ENCODE measurements at places on chromosomes 2 and 18.

DNA sequence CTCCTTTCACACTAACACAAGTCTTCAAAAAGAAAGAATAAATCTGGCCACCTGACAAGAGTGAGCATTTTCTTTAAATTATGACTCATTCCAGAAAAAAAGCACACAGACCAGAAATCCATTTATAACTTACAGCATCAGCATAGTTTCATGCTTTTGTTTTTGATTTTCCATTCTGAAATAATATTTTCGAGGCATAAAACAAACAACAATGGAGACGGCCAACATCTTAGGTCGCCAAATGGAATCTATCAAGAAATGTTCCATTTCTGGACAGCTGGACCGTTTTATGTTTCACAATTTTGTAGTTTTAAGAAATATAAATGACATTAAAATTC, 165.4 kb upstream of the ZFP36L2 start:
- DNase-seq = no peak

DNA sequence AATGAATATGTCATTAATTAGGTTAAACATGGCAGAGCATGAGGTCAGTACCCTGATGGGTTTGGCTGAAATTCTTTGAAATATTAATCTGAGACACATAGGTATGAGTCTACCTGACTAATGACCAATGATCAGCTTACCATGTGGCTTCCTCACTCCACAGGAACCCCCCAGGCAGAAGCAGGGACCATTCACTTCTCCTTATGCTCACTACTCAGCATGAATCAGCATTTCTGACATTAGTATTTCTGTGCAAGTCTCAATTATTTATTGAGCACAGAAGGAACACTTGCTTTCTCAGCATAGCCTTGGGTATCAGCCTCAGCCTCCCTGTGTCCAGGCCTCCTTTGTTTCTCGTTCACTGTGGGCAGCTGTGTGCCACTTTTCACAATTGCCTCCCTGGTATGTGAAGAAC, 9.3 kb upstream of the KCNE4 start:
- no peak for DNase-seq

- no peak for DNase-seq
Observed at GRCh38 chr2:164091673-164092072, 355.9 kb upstream of the FIGN start.

- DNase-seq = peak; percentile 25
Observed at GRCh38 chr2:241950413-241951315, 81.1 kb downstream of the RTP5 start.

DNA sequence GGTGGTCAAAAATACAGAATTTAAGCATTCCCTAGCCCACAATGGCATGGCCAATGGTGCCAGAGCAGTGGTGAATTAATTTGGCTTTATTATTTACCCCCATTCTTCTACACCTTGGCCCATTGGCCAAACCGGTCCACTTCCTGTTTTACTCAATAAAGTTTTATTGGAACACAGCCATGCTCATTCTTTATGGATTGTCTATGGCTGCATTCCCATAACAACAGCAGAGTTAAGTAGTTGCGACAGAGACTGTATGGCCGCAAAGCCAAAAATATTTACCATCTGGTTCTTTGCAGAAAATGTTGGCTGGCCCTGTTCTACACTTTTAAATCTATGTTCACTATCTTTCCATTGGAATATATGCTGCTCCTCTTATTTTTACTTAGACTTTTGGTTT, 130.3 kb upstream of the CCDC68 start:
- DNase-seq = no peak
